ENCODE measurements at places on chromosomes 5 and 9.

- no peak for DNase-seq
Measured at GRCh38 chr5:72141440-72142355, 34.4 kb downstream of the MAP1B start.

- no peak for DNase-seq
Measured at GRCh38 chr5:89351222-89351621, 468.2 kb upstream of the MEF2C start.

DNA sequence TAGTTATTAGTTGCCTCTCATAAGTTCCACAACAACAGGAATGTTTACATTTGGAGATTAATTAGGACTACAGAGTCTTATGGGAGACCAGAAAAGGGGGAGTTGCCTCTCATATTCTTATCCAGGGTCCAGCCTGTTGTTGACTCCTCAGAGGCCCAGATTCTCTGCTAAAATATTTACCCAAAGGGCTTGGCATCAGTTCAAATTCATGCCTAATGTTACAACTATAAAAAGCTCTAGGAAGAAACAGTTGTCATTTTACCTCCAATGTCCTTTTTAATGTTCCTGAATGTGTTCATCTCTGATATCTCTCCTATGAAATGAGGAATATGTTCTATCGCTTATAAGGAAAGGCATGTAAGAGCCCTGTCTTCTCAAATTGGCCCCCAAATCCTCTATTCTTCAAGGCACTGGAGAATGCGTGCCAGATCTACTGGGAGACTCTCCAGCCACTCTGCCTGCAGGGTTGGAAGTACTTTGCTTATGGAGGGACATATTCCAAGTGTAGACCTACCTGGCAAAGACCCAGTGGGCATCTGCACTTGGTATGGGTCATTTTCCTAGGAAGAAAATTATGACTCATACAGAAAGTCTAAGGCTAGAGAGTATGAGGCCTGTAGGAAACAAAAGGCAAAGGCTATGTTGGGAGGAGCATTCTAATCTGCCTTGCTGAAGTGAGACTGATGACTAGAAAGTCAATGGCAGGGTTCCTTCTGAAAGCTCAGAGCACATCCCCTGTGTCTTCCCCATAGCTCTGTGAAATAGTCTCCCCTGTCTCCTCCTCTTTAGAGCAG, 192.6 kb downstream of the ESM1 start:
- no peak for DNase-seq

GRCh38 chr5:67291066-67291465, 94.5 kb upstream of the CD180 start:
- no peak for DNase-seq

- DNase-seq: peak; percentile 82
Measured at GRCh38 chr5:112995764-112996618, 19.4 kb downstream of the DCP2 start.

Measured in stimulated activated CD4-positive, alpha-beta T cell treated with anti-CD3 and anti-CD28 coated beads, Interleukin-2, amount 100 ng/mL, for 48 hours (primary cell).